ENCODE measurements at places on chromosomes 12 and 14.

DNA sequence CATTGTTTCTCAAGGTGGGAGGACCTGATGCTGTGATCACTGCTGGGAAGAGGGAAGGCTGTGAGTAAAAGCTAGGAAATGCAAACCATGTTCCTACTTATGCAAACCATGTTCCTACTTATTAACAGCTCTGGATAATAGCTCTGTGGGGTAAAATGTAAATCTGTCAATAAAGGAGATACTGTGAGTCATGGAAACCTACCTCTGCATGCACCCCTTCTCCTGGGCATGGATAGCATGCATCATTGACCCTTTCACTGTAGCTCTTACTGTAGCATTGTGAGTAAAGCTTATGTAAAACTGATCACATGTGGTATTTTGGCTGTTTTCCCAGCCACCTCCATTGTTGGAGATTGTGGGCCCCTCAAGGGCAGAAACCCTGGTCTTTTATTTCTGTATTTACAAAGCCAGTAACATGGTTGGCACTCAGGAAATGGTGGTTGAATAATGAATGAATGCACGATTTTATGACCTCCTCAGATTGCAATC lies 253.7 kb downstream of the GRIN2B start:
- DNase-seq: no peak

DNA sequence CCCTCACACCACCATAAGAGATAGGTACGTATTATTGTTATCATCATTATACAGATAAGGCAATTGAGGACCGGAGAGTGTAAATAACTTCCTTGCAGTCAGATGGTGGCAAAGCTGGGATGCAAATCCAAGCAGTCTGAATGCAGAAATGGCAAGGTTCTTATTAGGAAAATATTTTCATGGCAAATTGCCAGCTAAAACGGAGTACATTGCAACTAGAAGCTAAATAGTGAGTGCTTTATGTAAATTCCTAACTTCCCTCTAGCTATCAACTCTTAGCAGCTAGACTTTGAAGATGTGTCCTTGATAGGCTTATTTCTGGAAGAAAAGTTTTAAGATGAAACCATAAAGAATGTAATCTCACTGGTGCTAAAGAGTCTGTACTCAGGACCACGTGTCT lies 323.9 kb upstream of the DIO2 start:
- DNase-seq: no peak

- no peak for DNase-seq
Observed at GRCh38 chr12:14254781-14255180, 110.7 kb upstream of the ATF7IP start.

DNA sequence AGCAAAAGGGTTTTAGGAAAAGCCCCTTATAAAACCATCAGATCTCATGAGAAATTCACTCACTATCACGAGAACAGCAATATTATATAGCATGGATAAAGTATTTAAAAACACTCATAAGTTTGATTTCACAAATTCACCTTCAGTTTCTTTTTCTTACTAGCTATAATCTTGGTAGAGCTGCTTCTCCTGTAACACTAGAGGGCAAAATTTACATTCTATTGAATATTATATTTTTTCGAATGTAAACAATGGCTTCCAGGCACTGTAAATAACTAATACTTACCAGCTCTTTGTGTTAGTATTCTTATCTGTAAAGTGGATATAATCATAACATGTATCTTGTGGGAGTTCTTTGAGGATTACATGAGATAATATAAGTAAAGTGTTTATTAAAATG lies 259.6 kb downstream of the CCER1 start:
- no peak for DNase-seq

DNA sequence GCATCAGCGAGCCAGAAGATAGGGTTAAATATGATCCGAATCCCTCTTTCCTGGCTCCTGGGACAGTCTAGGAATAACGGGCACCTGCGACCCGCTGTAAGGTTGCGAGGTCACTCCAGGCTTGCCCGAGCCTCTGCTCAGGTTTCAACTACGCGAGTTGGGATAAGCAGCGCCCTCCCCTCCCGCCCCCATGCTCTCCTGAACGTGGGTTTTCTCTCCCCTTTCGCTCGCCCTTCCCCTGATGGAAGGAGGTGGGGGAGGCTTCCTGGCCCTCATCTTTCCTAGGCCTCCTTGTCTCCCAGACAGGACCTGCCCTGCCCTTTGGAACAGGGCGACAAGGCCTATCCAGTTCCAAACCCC lies 753 bp upstream of the ATP5MC2 start:
- DNase-seq: peak; percentile 7

- DNase-seq: peak; percentile 54
Observed at GRCh38 chr12:94941440-94941862, 62.0 kb downstream of the NDUFA12 start.

DNA sequence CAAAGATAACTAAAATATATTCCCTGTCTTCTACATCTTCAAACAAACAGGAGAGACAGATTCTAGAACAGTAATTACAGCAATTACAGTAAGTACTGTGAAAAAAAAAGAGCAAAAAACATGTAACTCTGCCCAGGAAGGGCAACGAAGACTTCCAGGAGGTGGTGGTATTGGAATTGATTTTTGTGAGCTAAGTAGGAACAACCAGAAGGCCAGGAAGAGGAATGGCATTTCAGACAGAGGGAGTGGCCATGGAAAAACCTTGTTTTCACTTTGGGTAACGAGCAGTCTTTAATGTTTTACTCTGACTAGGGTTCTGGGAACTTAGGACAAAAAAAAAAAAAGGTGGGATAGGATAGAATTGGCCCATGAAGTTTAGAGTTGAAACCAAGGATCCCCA lies 196.3 kb upstream of the PLEKHG7 start:
- DNase-seq: no peak

- DNase-seq: no peak
Observed at GRCh38 chr12:129110575-129110974, 257.3 kb downstream of the GLT1D1 start.

GRCh38 chr12:100566887-100567637 lies 6.4 kb upstream of the GAS2L3 start:
- DNase-seq: no peak

- DNase-seq: no peak
Observed at GRCh38 chr12:113318046-113318656, 16.8 kb downstream of the SLC8B1 start.

- no peak for DNase-seq
Observed at GRCh38 chr14:50697659-50698290, 29.7 kb upstream of the SAV1 start.

DNA sequence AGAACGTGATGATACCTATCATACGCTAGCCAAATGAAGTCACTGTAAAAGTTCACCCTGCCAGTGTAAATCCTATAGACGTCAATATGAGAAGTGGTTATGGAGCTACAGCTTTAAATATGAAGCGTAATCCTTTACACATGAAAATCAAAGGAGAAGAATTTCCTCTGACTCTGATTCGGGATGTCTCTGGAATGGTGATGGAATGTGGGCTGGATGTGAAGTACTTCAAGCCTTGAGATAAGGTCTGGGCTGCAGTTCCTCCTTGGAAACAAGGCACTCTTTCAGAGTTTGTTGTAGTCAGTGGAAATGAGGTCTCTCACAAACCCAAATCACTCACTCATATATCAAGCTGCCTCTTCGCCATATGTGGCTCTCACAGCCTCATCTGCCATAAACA lies 53.1 kb upstream of the NAP1L1 start:
- DNase-seq: no peak
